ENCODE measurements at places on chromosomes 5 and 9. TPM values are rescaled to one million over a fixed set of nuclear protein-coding genes. Genes with fewer than 3 reads are reported as not detected.

C5orf46 gene
- total RNA-seq = 4.2 TPM

- peak; percentile 53 for DNase-seq
These were observed 7.5 kb upstream of the RMND5B start for GRCh38 chr5:178123094-178123965.

DNA sequence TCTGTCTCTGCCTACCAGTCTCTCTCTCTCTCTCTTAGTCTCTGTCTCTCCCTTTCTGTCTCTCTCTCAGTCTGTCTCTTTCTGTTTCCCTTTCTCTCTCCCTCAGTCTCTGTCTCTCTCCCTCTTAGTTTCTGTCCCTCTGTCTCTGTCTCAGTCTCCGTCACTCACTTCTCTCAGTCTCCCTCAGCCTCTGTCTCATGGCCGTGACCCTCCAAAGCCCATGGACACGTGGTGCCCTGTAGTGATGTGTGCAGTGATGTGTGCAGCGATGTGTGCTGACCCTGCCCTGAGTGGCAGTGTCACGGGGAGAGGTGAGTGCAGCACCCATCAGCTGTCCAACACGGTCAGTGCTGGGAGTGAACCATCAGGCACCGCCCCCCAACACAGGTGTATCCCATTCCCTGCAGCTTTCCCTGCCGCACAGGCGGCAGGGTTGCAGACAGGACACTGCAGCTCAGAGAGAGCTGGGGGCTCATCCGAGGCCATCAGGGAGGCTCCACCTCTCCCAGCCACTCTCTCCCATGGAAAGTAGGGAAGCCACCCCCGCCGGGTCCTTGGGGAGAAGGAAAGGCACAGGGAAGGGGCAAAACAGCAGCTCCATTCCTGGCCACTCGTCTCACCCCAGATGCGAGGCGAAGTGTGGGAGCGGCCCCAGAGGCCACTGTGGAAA, 794 bp upstream of the LRRC14B start:
- peak; percentile 17 for DNase-seq

DNA sequence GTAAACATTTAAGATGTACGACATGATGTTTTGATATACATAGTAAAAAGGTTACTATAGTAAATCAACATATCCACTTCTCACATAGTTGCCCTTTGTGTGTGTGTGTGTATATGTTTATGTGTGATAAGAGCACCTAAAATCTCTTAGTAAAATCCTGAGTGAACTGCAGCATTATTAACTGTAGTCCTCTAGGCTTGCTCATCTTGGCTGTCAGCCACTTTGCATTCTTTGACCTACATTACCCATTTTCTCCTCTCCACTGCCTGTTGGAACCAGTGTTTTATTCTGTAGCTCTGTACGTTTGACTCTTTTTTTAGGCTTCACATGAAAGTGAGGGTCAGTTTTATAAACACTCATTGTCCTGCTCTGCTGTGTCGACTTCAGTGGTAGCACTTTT, 24.4 kb downstream of the C5orf22 start:
- no peak for DNase-seq

DNA sequence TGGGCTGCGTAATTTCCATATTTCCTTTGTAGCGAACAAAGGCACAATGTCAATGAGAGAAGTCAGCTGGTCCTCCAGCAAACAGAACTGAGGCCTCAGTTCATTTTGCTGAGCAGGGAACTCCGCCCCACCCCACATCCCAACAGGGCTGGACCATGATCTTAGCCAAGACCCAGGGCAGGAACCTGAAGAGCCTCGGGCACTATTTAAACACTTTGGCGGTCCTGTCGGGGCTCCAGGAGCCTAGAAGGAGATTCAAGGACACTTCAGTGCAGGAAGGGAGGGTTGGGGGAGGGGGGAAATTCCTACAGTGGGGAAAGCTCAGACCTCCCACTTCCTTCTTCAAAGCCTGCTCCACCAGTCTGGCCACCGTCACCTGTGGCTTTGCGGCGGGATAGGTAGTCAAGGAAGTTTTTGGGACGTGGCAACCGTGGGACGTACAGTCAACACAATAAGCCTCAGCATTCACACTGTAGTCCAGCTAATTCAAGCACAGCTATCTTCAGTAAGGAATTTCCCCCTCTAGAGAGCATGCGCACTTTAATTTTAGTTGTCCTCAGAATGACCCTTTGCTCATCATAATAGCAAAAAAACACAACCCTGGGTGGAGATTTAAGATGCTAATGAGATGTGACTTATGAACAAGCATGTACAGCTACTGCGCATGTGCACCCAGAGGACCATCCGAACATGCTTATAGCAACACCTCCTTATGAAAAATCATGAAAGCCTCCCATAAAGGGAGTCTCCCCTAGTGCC, 30.9 kb downstream of the S1PR3 start:
- DNase-seq = peak; percentile 45

GRCh38 chr9:101139082-101139481, 110.6 kb downstream of the PLPPR1 start:
- no peak for DNase-seq
